Activated CD8-positive, alpha-beta T cell treated with anti-CD3 and anti-CD28 coated beads, Interleukin-2, amount 10 ng/mL, durations not matched to agents 7 days and 5 days (primary cell): ENCODE measurements at places on chromosomes 1 and 21. TPM values are rescaled to one million over a fixed set of nuclear protein-coding genes. Genes with fewer than 3 reads are reported as not detected.
A peak's percentile ranks its signal among the peaks of the same experiment; 100 is the strongest.

- no peak for DNase-seq
- H3K27me3 ChIP-seq, result no peaks in the 10 kb centered on the region
- no peak overlapping the region for H3K27ac ChIP-seq
- no peak overlapping the region for H3K4me3 ChIP-seq
- peaks cover 3% of the 10 kb centered on the region for H3K36me3 ChIP-seq
Measured at GRCh38 chr21:29526545-29526944, 227.8 kb downstream of the BACH1 start.

DNA sequence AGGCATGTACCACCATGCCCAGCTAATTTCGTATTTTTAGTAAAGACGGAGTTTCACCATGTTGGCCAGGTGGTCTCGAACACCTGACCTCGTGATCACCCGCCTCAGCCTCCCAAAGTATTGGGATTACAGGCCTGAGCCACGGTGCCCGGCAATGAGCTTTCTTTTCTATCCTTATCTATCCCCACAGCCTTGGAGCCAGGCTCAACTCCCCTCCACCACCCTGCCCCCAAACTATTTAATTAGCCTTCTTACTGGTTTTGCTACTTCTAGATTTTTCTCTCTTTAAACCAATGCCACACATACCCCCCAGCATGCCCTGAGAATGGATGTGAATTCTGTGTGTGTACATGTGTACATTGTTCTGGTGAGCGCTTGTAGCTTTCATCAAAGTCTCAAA, 5.7 kb upstream of the VANGL2 start:
- no peak for DNase-seq
- H3K36me3 ChIP-seq, result no peaks in the 10 kb centered on the region
- H3K27ac ChIP-seq, result no peak overlapping the region
- no peaks in the 10 kb centered on the region for H3K4me1 ChIP-seq
- H3K27me3 ChIP-seq, result peaks cover 36% of the 10 kb centered on the region
- no peak overlapping the region for H3K4me3 ChIP-seq

DNA sequence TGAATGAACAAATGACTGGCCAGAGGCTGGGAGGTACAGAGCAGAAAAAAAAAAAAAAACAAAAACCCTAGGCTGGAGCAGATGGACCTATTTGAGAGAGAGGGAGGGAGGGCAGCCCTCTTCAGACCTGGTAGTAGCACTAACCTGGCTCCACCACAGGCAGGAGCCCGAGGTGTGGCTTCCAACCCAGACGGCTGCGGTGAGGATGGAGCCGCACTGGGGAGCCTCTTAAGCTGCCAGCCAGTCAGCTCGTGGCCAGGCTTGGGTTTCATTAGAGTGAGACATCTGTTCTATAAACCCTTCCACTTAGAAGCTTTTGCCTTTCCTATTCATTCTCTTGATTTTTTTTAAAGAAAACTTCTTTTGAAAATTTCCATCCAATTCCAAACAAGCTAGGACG, 16.8 kb downstream of the LGR6 start:
- peaks cover 7% of the 10 kb centered on the region for H3K4me1 ChIP-seq
- H3K27me3 ChIP-seq, result peaks cover 40% of the 10 kb centered on the region
- peak; percentile 37 for DNase-seq
- H3K4me3 ChIP-seq, result no peak overlapping the region
- no peak overlapping the region for H3K27ac ChIP-seq

DNA sequence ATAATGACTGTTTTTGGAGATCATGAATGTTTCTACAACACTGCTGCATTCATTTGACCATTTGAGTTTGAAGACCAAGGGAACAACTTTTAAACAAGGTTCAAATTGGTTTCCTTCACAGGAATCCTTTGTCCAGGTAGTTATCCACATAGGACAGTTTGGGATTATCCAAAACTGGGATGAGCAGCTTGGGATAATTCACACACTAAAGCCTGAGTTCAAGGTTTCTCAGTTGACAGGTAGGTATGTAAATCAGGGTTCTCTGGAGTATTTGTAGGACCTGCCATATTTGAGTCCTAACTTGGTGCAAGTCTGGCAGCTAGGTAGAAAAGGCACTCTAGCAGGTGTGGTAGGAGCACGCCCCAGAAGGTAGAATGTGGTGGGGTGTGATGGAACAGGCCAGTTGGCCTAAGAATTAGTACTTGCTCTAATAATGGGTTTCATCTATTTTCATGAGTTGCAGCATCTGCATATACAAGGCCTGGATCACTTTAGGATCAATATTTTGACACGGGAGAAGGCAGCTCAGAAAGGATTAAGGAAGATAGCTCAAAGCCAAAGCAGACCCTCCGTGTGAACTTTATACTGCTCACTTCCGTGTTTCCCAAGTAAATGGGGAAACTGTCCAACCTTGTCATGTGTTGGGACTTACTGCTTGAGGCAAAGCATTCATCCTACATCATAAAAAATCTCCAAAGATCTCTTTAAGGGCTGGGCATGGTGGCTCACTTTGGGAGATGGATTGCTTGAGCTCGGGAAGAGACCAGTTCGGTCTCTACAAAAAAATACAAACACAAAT, 14.1 kb upstream of the RAB42 start:
- DNase-seq, result no peak
- peak overlapping the region; percentile 8 for H3K4me3 ChIP-seq
- H3K36me3 ChIP-seq, result peaks cover 54% of the 10 kb centered on the region
- H3K27me3 ChIP-seq, result no peaks in the 10 kb centered on the region

DNA sequence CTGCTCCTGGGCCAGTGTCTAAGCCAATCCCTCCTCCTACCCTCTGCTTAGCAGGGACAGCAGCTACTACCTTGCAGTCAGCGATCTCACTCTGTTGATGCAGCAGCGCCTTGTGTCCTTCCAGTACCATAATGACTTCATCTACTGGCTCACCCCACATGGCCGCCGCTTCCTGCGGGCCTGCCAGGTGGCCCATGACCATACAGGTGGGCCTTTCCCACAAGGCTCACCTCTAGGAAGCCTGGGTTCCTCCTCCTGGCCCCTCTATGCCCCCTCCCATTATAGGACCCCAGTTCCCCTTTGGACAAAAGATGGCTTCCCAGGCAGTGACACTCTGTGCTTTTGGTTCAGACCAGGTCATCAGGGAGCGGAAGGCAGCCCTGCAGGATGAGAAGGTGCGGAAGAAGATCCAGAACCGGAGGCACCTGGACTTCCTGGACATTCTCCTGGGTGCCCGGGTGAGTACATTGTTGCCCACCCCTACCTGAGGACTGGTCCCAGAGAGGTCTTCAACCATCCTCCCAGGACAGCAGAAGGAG, 15.1 kb downstream of the CYP4B1 start:
- H3K4me3 ChIP-seq, result no peak overlapping the region
- no peaks in the 10 kb centered on the region for H3K27me3 ChIP-seq
- no peak for DNase-seq
- H3K36me3 ChIP-seq, result no peaks in the 10 kb centered on the region
- H3K27ac ChIP-seq, result no peak overlapping the region

ATXN7L2 gene
- 11.6 TPM for total RNA-seq

C1orf116 gene
- total RNA-seq, result not detected

GRCh38 chr1:228804640-228805413, 69.5 kb downstream of the RHOU start:
- peak; percentile 83 for DNase-seq
- peaks cover 13% of the 10 kb centered on the region for H3K36me3 ChIP-seq

- no peaks in the 10 kb centered on the region for H3K27me3 ChIP-seq
- H3K27ac ChIP-seq, result no peak overlapping the region
- H3K4me1 ChIP-seq, result no peaks in the 10 kb centered on the region
- no peak overlapping the region for H3K4me3 ChIP-seq
- no peaks in the 10 kb centered on the region for H3K36me3 ChIP-seq
Measured at GRCh38 chr1:113320972-113321680, 69.2 kb upstream of the MAGI3 start.

DNA sequence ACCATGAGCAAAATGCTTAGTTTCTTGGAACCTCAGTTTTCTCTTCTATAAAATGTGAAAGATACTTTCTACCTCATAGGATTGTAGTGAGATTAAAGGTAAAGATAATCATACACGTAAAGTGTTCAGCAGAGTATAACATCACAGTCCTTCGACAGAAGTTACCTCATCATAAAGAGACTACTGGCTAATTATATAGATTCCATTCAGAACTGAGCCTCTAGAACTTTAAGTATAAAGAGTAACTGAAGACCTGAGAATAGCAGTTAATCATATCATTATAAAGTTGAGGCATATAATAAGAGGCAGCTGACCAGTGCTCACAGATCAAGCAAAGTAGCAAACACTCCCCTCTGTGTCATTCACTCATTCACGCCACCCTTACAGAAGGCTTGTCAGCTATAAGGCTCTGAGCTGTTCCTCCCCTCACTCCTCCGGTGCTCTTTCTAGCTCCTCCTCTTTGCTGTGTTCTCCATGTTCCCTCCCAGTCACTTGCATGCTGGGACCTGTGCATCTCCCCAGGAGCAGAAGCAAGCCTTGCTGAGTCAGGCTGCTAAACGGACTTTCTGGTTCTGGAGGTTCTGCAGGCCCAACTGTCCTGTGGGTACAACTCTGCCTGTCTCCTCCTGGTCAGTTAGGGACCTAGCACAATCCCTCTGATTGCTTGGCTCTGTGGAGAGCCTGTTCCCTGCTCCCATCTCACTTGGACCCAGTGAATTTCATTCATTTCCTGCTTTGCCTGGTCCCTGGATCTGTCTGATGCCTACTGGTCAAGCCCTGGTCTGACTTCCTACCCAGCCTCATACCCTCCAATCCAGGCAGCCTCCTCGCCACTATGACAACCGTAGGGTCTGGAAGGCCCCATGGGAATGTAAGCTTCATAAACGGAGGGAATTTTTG, 28.3 kb upstream of the LY9 start:
- peaks cover 10% of the 10 kb centered on the region for H3K36me3 ChIP-seq
- H3K4me1 ChIP-seq, result peaks cover 51% of the 10 kb centered on the region
- peak overlapping the region; percentile 95 for H3K27ac ChIP-seq
- H3K27me3 ChIP-seq, result no peaks in the 10 kb centered on the region

- no peak overlapping the region for H3K4me3 ChIP-seq
- peaks cover 38% of the 10 kb centered on the region for H3K27me3 ChIP-seq
- no peak for DNase-seq
- no peak overlapping the region for H3K27ac ChIP-seq
Measured at GRCh38 chr1:156992215-156992614, 53.3 kb downstream of the ARHGEF11 start.

GRCh38 chr21:43343095-43343991, 83.6 kb downstream of the SIK1 start:
- H3K36me3 ChIP-seq, result no peaks in the 10 kb centered on the region
- H3K27ac ChIP-seq, result no peak overlapping the region
- peaks cover 12% of the 10 kb centered on the region for H3K4me1 ChIP-seq
- DNase-seq, result no peak

DNA sequence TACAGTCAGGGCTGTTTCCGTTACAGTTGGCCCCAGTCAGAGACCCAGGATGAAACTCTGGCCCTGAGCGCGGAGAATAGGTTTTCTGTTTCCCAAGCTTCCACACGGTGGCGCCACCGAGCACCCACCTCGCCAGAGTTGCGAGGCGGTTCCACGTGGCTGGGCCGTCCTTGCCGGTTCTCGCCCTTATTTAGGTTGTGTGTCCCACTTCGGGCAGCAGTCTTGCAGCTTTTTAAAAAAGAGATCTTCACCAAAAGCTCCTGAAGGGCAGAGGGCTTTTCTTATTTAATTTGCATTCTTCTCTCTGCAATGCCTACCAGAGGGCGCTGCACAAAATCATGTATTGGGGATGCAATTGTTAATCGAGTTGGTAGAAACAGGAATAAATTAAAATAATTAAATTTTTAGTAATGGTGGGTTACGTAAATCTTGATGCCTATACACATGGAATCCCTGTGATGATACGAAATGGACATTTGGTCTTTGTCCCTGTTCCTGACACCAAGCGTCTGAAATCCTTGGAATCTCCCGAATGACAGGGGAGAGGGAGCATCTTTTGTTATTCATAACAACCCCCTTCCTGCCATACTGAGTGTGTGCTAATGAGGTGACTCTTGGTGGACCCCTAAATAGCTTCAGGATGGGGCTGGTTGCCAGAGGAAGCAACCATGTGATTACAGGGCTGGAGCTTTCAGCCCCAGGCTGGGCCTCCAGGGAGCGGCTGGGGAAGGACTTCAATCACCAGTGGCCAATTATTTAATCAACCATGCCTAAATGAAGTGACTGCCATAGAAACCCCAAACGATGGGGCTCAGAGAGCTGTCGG, 5.6 kb upstream of the S100A7 start:
- H3K27me3 ChIP-seq, result peaks cover 9% of the 10 kb centered on the region
- no peak overlapping the region for H3K27ac ChIP-seq
- H3K4me3 ChIP-seq, result no peak overlapping the region
- peaks cover 4% of the 10 kb centered on the region for H3K4me1 ChIP-seq
- peak; percentile 69 for DNase-seq
- H3K36me3 ChIP-seq, result no peaks in the 10 kb centered on the region

DNA sequence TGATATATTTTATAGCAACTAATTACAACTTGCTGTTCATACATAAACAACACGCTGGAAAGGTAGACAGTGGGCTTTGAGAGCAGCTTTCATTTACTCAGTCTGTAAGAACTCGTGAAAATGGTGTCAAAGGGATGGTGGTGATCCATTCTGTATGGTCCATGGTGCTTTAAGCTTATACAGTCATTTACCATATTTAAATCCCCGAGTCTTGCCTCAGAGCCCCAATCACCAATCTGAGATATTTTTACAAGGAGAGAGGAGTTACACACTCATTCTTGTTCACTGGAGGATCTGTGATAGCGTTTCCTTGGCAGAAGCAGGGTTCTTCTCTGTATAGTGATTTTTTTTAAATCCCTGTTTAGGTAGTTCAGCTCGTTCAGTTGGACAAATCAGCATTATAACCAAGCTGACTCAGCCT, 694.6 kb downstream of the USP25 start:
- H3K27ac ChIP-seq, result no peak overlapping the region
- no peak overlapping the region for H3K4me3 ChIP-seq
- no peak for DNase-seq
- H3K27me3 ChIP-seq, result no peaks in the 10 kb centered on the region
- H3K4me1 ChIP-seq, result no peaks in the 10 kb centered on the region

- no peaks in the 10 kb centered on the region for H3K27me3 ChIP-seq
- H3K4me3 ChIP-seq, result peak overlapping the region; percentile 71
- peak overlapping the region; percentile 77 for H3K27ac ChIP-seq
- H3K36me3 ChIP-seq, result peaks cover 56% of the 10 kb centered on the region
- peaks cover 66% of the 10 kb centered on the region for H3K4me1 ChIP-seq
- no peak for DNase-seq
Measured at GRCh38 chr1:226702318-226702956, 36.6 kb downstream of the ITPKB start.

DNA sequence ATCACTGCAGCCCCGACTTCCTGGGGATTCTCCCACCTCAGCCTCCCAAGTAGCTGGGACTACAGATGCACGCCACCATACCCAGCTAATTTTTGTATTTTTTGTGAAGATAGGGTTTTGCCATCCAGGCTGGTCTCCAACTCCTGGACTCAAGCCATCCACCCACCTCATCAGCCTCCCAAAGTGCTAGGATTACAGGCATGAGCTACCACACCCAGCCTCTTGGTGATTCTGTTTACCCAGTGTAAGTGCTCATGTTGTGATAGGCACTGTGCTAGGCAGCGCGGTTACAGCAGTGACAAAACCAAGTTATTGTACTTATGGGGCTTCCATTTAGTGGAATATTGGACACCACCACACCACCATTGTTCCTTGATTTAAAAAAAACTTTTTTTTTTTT, 9.7 kb upstream of the STX12 start:
- H3K27me3 ChIP-seq, result no peaks in the 10 kb centered on the region
- H3K36me3 ChIP-seq, result peaks cover 13% of the 10 kb centered on the region
- H3K4me1 ChIP-seq, result no peaks in the 10 kb centered on the region

C4BPA gene
- not detected for total RNA-seq

- no peak overlapping the region for H3K4me3 ChIP-seq
- peaks cover 6% of the 10 kb centered on the region for H3K36me3 ChIP-seq
- H3K27me3 ChIP-seq, result no peaks in the 10 kb centered on the region
- H3K27ac ChIP-seq, result no peak overlapping the region
Measured at GRCh38 chr1:43322506-43322905, 15.1 kb upstream of the MPL start.

ADCY10 gene
- not detected for total RNA-seq

FALEC gene
- not detected for total RNA-seq

GRCh38 chr1:195908121-195908520, 700.1 kb downstream of the KCNT2 start:
- H3K27ac ChIP-seq, result no peak overlapping the region
- H3K36me3 ChIP-seq, result no peaks in the 10 kb centered on the region
- DNase-seq, result no peak

SMCP gene
- not detected for total RNA-seq

PDC gene
- total RNA-seq, result not detected
